Glomerular endothelial cell (primary cell): ENCODE measurements at places on chromosomes 4 and X. TPM values are rescaled to one million over a fixed set of nuclear protein-coding genes. Genes with fewer than 3 reads are reported as not detected.

The ITGB1BP2 gene
- 0.24 and 2.1 TPM in 2 replicates for total RNA-seq

The FSTL5 gene
- 0.18 TPM in 1 of 2 replicates, not detected in the other for total RNA-seq

The PORCN gene
- total RNA-seq: 15.0 and 24.2 TPM in 2 replicates

The TMEM47 gene
- total RNA-seq: 25.0 and 25.2 TPM in 2 replicates
